ENCODE measurements at places on chromosomes 12 and 14.

GRCh38 chr12:108313241-108313605 is 25.9 kb downstream of the CMKLR1 start:
- no peak for DNase-seq

GRCh38 chr14:100577986-100578431 is 9.2 kb downstream of the BEGAIN start:
- peak; percentile 63 for DNase-seq

- DNase-seq = no peak
These were observed at the start of gene GLI1 for GRCh38 chr12:57459750-57460467. TSS of gene GLI1 (plus strand) at chr12:57459785. CDS start at chr12:57463692, 3,907 bp downstream.

- no peak for DNase-seq
These were observed 31.6 kb upstream of the TESC start for GRCh38 chr12:117130801-117131200.

DNA sequence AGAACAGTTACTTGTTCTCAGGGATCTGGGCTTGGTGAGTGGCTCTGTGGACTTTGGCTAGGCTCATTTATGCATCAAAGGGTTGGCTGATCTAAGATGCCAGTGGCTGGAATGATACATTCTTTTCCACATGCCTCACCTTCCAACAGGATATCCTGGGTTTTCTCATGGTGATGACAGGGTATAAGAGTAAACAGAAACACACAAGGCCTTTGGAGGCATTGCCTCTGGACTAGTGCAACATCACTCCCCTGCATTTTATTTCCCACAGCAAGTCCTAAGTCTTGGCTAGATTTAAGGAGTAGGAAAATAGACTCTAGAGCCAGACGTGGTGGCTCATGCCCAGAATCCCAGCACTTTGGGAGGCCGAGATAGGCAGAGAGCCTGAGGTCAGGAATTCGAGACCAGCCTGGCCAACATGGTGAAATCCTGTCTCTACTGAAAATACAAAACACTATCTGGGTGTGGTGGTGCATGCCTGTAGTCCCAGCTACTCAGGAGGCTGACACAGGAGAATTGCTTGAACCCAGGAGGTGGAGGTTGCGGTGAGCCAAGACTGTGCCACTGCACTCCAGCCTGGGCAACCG is 47.9 kb downstream of the RPH3A start:
- DNase-seq = peak; percentile 36

GRCh38 chr12:71075743-71076142 is 82.1 kb downstream of the TSPAN8 start:
- no peak for DNase-seq

DNA sequence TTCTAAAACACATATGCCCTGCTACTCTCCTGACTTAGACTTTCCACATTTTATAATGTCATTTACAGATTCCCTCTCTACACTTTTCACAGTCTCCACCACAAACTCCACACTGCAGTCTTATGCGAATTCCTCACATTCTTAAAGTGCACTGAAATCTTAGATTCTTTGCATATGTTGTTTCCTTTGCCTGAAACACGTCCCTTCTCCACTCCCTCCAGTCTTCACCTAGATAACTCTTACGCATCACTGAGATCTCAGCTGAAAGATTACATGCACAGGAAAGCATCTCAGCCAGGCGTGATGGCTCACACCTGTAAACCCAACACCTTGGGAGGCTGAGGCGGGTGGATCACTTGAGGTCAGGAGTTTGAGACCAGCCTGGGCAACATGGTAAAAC is 3.8 kb upstream of the ARHGAP9 start:
- DNase-seq = no peak

DNA sequence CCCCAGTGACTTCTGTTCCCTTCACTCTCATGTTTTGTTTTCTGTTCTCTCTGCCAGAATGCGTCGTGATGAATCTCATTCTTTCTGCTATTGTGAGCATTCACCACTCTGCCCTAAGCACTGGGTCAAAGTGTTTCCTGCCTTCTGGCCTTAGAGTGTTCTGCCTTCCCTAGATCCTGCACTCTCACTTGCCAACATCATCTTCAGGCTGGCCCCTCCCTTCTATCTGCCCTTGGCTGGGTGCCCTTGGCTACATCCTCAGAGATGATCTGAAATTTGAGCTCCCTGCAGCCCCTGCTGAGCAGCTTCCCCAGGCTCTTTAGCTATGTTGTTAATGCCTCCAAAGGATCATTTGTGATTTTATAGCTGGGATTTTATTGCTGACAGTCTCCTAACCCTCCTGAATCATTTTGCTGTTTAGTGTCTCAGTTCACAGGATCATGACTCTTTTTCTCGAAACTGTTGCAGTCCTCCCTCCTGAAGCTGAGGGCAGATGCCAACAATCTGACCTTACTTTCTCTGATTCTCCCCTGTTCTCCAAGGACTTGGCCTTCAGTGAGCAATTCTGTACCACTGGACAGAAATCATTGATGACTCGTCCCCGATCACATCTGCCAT is 4.5 kb downstream of the DHRS2 start:
- DNase-seq = no peak

DNA sequence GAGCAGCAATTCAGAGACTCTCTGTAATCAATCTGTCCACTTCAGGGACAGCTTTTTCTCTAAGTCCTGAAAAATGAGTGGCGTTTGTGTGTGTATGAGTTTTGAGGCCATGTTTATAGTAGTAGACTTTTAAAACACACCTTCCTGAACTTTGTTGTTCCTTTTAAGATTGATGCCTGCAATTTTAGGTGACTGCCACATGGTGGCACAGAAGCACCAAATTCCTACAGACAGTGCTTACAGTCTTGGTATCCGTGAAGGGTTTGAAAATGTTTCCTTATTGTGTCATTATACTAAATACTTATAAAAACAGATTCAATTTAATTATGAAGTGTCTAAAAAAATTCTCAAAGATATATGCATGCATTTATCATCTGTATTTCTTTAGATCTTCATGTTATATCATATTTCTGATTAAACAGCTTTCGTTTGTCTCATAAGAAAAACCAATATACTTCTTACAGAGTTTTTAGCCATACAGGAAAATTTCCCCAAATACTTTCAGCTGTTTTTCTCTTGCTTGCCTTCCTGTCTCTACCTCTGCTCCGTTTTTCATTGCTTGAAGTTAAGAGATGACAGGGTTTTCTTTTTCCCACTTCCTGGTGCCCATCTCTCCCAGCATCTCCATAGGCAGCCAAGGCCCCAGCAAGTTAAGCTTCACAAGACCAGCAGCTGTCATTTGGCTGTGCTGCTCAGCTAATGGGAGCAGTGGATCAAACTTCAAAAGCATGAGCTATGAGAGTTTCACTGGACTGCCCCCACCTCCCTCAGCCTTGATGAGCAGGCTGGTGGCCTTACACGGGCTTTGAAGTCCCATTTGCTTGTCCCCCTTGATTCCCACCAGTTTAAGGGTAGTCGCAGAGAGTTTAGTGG is 259.6 kb downstream of the AKAP6 start:
- DNase-seq = no peak

DNA sequence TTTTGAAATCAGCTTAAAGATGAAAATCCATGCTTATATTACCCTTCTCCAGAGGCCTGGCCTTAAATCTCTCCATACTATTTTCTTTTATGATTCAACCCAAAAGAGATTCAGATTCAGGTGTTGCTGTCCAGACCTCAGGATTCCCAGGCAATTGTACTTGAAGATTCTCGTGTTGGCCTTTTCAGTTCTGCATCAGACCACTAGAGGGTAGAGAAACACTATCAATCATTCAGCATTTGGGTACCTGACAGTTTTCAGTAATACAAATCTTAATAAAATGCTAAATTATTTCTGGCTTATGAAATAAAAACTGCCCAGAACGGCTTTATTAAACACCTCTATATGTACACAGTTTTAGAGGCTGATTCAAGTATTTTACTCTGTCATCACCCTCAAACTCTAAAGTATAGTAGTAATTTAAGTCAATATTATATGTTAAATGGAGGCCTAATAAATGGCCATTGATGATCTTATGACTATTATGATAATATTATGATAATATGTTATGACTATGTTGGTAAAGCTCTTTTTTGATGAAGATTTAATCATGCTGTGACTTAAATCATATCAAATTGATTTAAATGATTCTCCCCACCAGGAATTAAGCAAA is 301.1 kb downstream of the DUSP6 start:
- no peak for DNase-seq

DNA sequence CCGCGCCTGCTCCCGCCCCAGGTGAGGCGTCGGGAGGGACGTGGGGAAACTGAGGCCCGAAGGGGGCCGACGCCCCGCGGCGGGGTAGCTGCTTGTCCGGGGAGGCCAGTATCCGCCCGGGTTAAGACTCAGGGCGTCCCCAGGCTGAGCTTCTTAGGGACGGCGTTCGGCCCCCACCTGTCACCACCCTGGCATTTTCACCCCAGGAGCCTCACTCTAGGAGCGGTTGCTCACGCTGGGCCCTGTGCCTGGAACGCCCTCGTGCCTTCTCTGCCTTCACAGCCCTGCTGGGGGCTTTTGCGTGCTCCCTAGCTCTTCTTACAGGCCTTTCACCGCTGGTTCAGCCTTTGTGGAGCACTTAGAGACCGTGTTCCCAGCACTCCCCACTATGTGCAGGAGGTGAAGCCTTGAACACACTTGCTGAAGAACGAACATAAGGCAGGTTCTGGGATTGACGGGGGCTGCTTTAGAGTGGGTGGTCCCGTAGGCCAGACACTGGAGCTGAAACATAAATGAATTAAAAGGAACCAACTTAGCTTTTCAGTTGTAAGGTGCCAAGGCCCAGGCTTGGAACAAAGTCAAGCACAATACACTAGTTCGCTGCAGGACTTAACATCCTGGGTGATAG is 601 bp downstream of the ZNF839 start:
- DNase-seq = no peak

- DNase-seq = no peak
These were observed 5.0 kb upstream of the DUSP6 start for GRCh38 chr12:89357297-89357730.

DNA sequence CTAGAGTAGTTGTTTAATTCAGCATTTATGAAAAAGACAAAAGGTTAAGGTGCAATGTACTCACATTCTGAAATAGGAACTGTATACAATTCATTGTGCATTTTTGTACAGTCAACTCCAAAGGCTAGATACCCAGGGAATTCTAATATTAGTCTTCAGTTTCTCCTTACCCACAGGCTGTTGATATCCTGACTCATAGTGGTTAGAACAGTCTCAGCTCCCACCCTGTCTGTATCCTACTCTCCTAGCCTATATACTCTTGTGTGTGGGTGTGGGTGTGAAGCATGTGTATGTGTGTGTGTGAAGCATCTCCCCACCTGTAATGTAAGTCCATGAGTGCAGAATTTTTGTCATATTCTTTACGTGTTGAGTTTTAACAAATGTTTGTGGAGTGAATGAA is 229.5 kb downstream of the NAV3 start:
- DNase-seq = no peak

DNA sequence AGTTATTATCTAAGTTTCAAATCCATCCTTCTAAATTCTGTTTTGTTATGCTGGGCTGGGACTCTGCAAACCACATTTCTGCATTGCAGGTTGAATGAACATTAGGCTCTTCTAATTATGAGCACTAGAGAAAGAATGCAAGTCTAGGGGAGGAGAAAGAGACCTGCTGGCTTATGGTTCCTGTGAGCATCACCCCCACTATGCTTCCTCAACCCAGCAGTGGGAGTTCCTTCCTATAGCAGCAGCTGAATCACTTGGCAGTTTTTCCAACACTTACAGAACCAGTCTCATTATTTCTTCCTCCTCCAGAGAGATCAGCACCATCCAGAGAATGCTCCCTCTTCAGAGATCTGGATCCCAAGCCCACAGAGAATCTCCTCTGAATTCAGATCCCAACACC is 297.7 kb upstream of the CLEC14A start:
- DNase-seq = no peak

DNA sequence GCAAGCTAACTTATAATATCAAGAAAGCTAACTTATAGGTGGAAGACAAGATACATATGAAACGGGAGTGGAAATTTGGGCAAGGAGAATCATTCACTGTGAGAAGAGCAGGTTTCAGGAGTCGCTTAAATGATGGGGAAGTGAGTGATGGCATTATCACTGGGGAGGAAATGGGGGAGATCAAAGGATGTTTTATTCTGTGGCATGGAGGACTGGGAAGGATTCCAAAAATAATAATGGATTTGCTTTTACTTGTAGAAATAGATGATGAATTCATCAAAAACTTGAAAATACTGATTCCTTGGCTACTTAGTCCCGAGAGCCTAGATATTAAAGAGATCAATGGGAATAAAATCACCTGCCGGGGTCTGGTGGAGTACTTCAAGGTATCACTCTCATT is 47.8 kb downstream of the SAV1 start:
- no peak for DNase-seq

- no peak for DNase-seq
These were observed 5.4 kb upstream of the GSC start for GRCh38 chr14:94775091-94775870.

DNA sequence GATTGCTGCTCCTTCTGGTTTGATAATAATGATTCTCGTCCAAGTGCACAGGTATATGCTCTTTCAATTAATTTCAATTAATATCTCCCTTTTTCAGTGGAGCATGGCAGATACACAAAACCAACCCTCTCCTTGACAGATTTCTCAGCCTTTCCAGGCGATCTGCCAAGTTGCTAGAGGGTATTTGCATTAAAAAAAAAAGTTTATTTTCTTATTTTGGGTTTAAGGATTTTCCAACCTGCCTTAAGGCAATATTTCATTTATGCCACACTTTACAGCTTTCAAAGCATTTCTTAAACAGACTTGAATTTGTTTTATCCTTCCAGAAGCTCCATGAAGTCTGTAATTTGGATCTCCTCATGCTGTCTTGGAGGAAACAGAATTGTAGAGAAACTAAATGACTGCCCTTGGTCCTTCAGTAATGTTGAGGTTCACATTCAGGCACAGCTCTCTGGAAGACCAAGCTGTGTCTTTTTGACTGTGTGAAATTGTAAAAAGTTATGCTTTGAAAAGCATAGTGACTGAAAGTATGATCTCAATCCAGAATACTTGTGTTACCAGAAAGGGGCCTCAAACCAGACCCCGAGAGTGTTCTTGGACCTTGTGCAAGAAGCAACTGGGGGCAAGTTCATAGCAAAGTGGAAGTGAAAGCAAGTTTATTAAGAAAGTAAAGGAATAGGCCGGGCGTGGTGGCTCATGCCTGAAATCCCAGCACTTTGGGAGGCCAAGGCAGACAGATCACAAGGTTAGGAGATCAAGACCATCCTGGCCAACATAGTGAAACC is 2.3 kb downstream of the DGLUCY start:
- no peak for DNase-seq

- DNase-seq = no peak
These were observed 68.5 kb downstream of the PPFIBP1 start for GRCh38 chr12:27592548-27592947.

Measured in cardiac septum (tissue), 1 donor.